ENCODE measurements at places on chromosomes 5 and 9.

DNA sequence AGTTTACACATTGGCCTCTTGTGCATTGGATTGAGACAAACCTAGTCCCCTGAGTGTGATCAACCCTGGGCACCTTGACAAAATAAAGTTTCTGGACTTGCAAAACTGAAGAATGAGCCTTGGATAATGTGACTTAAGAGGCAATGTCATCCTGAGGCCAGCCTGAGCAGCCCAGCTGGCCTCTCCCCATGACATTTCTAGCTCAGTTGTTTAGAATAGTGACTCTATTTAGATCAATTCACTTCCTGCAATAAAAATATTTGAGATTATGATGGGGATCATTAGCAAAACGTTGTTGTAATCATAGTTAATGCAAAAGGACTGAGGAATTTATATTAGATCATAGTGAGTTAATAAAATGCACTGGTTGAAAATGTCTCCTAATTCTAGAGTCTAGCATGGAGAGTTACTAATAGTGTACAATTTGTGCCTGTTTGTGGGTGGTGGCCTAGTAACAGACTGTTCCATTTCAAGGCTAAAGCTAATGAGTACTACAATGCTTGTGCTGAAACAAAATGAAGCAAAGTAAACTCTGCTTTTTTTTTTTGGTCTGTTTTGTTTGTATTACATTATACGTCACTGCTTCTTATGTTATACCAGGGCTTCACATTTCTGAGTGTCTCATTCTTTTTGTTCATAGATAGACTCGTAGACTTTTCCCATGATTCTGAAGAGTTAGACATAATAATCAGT lies 10.9 kb upstream of the RHOBTB3 start:
- DNase-seq: no peak

GRCh38 chr9:128033609-128034008 lies 33.5 kb downstream of the NAIF1 start:
- no peak for DNase-seq

- no peak for DNase-seq
Observed at GRCh38 chr9:115883467-115884329, 269.9 kb upstream of the PAPPA start.

- DNase-seq: no peak
Observed at GRCh38 chr5:2761921-2762488, 10.5 kb upstream of the IRX2 start.

DNA sequence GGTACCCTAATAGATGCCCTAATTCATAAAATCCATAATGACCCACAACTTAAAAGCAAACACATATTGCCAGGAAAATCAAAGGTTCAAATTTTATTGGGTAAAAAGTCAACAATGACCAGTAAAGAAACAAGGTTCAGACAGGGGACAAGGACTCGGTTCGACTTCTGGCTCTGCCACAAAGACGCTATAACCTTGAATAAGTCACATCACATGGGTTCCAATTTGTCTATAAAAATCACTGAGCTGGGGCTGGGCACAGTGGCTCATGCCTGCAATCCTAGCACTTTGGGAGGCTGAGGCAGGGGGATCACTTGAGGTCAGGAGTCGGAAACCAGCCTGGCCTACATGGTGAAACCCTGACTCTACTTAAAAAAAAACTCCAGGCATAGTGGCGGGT lies 80.5 kb downstream of the SERINC5 start:
- no peak for DNase-seq
